ENCODE measurements at places on chromosomes 12 and 14. TPM values are rescaled to one million over a fixed set of nuclear protein-coding genes. Genes with fewer than 3 reads are reported as not detected.

TTC9 gene
- under 0.01 TPM for total RNA-seq

IAPP gene
- not detected for total RNA-seq

SAMD15 gene
- 1.3 TPM for total RNA-seq

DNA sequence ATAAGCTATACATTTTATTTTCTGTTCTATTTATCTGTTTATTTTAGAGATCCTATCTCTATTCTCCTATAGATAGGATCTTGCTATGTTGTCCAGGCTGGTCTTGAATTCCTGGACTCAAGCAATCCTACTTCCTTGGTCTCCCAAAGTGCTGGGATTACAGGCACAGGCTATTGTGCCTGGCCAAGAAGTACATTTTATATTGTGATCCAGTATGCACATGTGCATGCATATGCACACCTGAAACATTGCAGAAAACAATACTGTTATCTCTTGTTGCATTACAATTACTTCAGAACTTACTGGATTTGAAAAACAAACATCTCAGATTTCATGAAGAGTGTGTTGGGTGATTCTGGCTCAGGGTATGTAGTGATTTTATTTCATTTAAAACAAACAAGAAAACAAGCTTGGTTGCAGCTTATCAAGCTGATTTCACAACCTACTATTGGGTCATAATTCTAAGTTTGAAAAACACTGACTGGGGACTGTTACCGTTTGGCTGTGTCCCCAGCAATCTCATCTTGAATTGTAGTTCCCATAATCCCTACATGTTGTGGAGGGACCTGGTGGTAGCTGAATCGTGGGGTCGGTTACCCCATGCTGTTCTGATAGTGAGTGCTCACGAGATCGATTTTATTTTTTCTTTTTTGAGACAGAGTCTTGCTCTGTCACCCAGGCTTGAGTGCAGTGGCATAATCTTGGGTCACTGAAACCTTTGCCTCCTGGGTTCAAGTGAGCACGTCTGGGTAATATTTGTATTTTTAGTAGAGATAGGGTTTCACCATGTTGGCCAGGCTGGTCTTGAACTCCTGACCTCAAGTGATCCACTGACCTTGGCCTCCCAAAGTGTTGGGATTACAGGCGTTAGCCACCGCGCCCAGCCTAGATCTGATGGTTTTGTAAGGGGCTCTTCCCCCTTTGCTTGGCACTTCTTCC, 31.3 kb downstream of the ERC1 start:
- peak; percentile 65 for DNase-seq

DNA sequence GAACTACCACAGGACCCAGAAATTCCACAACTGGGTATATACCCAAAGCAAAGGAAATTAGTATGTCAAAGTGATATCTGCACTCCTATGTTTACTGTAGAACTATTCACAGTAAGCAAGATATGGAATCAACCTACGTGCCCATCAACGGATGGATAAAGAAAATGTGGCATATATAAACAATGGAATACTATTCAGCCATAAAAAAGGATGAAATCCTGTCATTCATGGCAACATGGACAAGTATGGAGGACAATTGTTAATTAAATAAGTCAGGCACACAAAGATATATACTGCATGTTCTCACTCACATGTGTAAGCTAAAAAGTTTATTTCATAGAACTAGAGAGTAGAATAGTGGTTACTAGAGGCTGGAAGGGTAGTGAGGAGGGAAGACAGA, 97.0 kb downstream of the CEP83 start:
- DNase-seq, result no peak

- no peak for DNase-seq
Observed at GRCh38 chr12:100942984-100943749, 148.6 kb downstream of the ANO4 start.

DNA sequence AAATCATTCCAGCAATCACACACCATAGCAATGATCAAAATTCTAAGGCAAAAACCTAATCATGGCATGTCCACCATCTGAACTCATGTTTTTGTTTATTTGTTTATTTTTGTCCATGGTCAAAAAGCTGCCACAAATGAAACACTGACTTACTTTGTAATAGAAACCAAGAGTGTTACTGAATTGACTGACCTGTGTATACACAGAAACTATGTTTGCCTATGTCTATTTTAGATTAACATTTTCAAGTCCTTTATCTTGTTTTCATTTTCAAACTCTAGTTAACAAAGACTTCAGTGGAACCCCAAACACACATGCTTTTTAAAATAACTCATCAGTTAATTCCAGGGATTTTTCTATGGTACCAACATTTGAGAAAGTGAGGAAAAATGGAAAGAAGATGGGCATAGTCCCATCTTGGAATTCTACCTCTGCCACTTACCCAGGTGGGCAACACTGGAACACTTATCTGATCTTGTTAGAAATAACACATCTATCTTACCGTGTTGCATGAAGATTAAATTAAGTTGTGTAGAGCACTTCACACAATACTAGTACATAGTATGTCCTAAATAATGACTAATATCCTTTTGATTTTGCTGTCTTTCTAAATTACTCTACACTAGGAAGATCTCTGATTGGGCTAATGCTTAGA, 6.4 kb downstream of the LUM start:
- no peak for DNase-seq

- peak; percentile 54 for DNase-seq
Observed at GRCh38 chr12:118060301-118061010, 523 bp downstream of the WSB2 start.
